Anterior cingulate cortex (tissue), 58 donors: ENCODE measurements at places on chromosomes 16 and 17.

DNA sequence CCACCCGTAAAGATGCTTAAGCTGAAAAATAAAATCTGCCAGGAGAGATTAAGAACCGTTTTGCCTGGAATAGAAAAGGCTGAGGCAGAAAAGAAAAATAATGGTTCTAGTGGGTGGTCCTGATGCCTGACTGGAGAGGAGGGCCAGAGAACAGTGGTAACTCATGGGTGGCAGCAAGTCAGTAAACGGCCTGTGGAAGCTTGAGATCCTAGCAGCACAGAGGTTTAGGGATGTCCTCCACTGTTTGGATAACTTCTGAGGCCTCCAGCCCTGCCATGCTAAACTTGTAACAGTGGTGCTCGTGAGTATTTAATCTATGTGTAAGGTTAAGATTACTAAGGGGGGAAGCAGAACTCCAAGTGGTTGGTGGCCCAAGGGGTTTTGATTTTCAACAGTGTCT, 21.2 kb upstream of the PHAF1 start:
- DNase-seq, result no peak

DNA sequence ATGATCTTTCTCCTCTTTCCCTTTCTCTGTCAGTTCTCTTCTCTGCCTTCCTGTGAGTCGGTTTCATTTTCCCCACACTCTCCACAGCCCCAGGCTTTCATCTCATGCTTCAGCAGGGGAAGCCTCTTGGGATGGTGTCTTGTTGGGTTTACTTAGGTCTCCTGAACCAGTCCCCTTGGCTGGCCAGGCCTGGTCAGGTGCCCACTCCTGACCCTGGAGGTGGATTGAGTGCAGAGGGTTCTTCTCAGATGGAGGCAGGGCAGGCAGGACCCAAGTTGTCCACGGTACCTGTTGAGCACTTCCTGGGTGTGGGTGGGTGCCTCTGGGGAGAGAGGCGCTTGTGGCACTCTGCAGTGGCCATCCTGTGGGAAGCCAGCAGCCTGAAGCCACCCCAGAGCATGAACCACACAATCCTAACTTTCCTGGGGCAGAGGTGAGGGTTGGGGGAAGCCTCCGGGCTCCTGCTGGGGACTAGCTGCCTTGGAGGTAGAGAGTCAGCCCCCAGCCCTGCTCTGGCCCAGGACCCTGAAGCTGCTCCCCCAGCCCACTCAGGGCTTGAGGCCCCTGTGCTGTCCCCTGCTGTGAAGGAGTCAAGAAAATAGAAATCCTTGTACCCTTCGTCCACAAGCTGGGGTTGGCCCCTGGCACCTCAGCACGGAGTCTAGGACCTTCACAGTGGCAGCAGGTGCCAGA, 2.0 kb upstream of the RAP1GAP2 start:
- DNase-seq, result no peak

- no peak for DNase-seq
Observed at GRCh38 chr17:43578404-43578698, 32.2 kb upstream of the ETV4 start.

- no peak for DNase-seq
Observed at GRCh38 chr17:55845385-55845784, 94.5 kb downstream of the PCTP start.

DNA sequence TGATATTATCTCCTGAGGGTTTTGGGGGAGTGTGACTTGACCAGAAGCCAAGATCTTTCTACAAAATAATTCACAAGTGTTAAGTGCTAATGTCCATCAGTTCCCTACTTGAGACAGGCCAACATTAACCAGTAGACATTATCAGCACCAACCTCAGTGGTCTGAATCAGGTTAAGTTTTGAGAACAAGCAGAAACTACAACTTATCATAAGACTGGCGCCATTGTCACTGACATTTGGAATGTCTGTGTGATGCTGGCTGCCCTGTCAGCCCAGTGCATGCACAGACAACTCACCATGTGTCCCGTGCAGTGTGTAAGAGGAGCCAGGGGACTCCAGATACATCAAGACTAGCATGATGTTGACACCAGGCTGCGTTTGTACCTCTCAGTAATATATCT, 76.8 kb downstream of the CCDC182 start:
- no peak for DNase-seq
